ENCODE measurements at places on chromosomes 16 and 17. TPM values are rescaled to one million over a fixed set of nuclear protein-coding genes. Genes with fewer than 3 reads are reported as not detected.

DNA sequence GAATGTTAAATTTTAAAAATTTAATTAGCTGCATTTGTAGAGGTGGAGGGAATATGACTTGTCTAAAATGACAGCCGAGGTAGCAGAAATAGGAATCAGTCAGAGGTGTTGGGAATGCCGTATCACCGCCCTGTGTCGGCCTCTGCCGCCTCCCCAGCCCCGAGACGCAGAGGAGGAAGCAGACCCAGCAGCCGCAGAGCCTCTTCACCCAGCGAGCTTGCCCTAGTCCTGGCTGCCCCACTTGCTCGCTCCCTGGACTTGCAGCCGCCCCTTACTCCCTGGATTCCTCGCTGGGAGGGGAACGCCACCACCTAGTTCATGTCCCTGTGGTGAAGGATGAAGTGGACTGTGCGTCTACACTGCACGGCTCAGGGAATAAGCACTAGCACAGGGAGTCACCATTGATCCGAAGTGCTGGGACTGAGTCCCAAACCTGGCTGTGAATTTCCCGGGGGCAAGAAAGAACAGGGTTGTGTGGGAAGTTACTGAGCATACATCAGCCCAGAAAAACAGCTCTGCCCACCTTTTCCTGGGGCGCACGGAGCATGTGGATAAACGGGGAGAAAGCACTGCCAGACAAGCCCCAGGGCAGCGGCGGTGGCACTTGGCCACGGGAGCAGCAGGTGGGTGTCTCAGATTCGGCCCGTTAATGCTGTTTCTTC lies 76.8 kb downstream of the RPTOR start:
- no peak for DNase-seq

The CHMP6 gene
- 23.8 TPM for total RNA-seq

The ABCA9 gene
- total RNA-seq: not detected

DNA sequence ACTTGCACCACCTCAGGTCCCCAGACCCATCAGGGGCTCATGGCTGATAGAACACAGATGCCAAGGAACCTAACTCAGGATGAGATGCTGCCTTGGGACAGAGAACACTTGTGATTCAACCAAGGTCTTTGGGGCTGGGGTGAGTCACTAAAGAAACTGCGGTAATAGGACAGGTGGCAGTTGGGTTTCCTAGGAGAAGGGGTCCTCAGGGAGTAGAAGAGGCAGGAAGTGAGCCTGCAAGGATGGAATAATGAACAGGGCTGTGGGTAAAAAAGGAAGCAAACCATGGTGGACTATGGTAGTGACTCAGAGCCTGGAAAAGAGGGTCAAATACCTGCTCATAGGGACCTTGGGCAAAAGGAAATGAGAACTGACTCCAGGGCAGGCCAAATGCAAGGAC lies 6.5 kb upstream of the PNPO start:
- DNase-seq: no peak

The DHRS7C gene
- total RNA-seq: not detected
